ENCODE measurements at places on chromosomes 3 and 15.

DNA sequence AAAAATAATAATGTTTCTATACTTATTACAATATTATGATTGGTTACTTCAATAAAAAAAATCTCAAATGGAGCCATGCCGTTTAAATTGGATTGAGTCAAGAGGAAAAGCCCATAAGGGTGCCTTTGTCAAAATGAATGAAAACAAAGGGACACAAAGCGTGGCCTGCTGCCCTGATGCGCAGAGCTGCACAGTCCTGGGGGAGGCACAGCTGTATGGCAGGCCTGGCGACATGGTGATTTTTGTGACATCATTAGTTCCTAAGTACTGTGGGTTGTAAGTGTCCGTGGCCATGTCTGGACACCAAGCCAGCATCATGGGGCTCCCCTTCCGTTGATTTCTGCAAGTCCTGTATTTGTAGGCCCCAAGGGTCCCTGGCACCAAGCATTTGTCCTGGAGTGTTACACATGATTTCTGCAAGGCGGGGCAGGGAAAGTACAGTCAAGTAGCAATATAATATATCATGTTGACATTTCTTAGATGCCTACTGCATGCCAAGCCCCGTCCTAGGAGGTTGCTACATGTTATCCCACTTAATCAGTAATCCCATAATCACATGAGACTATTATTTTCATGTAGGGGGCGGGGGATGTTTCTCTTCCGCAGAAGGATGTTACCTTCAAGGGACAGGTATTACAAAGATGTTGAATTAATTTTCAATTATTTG, 59.7 kb downstream of the GHSR start:
- DNase-seq: no peak

GRCh38 chr3:135871311-135871710, 94.2 kb upstream of the PPP2R3A start:
- DNase-seq: no peak

DNA sequence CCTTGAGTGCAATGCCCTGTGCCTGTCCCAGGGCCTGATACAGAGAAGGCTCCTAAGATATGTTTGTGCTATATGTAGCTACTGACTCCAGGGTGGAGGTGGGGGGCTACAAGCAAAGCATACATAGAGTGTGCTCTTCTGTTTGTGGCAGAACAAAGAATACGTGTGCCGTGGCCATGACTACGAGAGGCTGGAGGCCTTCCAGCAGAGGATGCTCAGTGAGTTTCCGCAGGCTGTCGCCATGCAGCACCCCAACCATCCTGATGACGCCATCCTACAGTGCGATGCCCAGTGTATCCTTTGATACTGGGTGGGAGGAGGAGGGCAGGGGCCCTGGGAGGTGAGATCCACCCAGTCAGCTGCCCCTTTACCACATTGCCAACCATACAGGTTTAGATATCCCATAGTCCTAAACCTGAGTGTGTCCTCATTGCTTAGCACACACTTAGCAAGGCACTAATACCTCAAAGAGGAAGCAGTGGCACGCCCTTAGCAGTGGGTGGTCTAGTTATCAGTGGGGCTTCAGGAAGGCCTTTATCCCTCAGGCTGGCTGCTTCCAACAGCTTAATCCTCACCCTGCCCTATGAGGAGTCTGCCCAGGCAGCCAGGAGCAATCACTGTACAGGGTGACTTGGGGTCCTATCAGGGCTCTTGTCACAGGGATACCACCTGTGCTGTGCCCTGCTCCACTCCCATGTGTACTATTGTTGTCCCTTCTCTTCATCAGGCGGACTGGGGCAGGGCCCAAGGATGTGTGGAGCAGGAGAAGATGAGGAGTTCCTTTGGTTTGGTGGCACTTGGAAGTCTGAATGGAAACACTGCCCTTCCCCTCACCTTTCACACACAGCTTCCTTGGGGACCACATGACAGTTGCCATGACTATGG, 30.1 kb upstream of the MANF start:
- DNase-seq: no peak

- no peak for DNase-seq
Observed at GRCh38 chr3:128352326-128352725, 114.4 kb downstream of the DNAJB8 start.

DNA sequence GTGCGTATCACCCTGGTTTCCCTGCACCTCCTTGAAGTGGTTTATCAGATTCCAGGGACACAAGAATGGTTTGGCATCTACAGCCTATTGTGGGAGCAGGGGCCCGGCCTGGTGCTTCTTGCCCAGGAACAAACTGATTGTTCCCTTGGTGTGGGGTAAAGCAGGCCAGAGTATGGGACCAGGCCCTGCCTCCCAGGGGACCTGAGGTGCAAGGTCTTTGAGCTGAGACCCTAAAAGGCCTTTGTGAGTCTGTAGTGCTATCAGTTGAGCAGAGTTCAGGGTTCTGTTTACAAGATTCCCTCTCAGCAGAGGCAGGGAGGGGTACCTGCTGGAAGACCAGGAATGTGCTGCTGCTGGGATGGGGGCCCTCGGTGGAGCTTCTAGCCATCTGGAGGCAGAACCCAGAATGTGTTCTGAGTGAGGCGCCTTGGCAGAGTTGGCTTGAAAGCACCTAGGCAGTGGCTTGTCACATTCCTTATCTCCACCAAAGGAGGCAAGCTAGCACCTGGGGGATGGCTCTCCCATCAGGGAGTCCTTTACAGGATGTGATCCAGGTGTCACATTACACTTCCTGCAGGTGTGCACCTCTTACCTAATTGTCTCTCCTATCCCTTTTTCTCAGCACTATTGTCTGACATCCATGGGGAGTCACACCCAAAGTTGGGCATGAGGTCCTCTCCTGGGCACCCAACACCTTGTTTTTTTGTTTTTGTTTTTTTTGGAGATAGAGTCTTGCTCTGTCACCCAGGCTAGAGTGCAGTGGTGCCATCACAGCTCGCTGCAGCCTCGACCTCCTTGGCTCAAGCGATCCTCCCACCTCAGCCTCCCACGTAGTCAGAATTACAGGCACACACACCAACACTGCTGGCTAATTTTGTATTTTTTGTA, 13.1 kb downstream of the FLNB start:
- DNase-seq: no peak

GRCh38 chr3:39750712-39751111, 58.7 kb upstream of the MYRIP start:
- DNase-seq: no peak

DNA sequence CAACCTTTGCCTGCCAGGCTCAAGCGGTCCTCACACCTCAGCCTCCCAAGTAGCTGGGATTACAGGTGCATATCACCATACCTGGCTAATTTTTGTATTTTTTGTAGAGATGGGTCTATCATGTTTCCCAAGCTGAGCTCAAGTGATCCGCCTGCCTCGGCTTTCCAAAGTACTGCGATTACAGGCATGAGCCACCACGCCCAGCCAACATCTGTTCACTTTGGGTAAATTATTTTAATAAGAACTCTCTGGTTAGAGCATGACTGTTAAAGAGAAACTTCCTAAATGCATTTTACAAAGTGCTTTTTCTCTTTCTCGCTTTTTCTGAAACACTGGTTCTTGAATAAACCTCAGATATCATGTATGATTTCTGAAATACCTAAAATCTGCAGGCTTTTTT, 172.5 kb downstream of the PTPRG start:
- DNase-seq: no peak

Measured in SW 1271 (cell line).